Right lung (tissue), 10 donors: ENCODE measurements at places on chromosomes 16 and 17. TPM values are rescaled to one million over a fixed set of nuclear protein-coding genes. Genes with fewer than 3 reads are reported as not detected.

DNA sequence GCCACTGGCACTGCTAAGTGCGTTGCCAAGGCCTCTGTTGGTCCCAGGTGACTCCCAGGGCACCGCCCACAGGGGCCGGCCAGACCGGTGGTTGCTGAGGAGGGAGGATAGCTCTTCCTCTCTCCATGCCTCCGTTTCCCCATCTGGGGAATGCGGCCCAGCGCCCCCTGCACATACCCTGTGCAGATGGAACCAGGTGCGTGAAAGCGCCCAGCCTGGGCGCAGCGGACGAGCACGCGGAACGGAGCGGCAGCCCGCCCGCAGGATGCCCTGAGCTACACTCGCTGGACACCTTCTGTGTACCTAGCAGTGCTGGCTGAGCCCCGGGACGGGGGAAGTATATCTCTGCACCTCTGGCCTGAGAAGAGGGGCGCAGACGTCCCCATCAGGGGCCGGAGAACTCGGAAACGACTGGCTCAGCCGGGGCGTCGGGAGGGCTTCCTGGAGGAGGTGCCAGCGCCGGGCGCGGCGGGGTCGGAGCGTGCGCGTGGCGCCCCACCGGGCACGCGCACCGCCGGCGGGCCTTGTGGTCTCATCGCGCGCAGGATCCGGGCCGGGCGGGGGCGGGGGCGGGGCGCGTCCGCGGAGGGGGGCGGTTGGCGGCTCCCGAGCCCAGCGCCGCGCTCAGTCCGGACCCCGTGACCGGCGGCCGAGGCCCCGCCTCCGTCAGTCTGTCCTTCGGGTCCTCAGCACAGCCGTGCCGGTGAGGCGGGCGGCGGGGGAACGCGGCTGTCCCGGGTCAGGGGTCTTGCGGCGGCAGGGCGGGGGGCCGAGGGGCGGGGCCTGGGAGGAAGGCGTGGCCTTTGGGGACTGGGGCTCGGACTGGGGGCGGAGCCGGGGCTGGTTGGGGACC is at the start of the genes CCDC78 and HAGHL:
Gene CCDC78 (minus strand): TSS at position 6 of the 853 bp plus-strand sequence. CDS start 76 bp downstream, outside the sequence.
Gene HAGHL (plus strand): TSS at position 669 of the 853 bp plus-strand sequence. CDS start 404 bp downstream, outside the sequence.
- no peak for DNase-seq

Gene ADAMTS18
- polyA plus RNA-seq: 3.4 TPM

GRCh38 chr16:8971416-8971815 is 7.7 kb upstream of the USP7 start:
- DNase-seq: no peak

DNA sequence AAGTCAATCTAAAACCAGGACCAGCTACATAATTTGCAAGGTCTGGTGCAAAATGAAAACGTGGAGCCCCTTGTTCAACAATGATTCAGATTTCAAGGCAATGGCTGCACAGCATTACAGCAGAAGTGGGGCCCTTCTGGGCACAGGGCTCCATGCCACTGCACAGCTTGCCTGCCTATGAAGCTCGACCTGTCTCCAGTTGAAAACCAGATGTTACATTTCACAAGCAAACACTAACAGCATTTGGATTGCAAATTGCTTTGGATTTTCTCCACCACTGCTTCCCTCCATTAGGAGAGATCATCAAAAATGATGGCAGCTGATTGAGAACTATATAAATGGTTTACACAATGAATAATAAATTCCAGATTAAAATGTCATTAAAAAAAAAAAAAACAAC is 551.4 kb upstream of the ZFHX3 start:
- DNase-seq: peak; percentile 61

DNA sequence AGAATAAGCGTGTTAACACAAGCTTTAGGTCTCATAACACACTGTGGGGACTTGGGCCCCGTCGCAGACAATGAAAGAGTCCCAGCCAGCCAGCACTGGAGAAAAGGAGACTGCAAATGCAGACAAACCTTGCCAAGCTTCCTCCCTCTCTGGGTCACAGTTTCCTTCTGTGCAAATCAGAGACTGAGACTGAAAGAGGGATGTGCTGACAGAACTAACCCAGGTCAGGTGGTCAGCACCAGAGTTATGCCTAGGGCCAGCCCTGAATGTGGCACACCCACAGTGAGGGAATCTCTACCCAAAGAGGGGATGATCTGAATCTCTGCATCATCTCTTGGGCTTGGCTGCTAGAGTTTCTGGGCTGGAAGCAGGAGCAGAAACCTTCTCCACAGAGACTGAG is 282.3 kb upstream of the CCL2 start:
- no peak for DNase-seq

DNA sequence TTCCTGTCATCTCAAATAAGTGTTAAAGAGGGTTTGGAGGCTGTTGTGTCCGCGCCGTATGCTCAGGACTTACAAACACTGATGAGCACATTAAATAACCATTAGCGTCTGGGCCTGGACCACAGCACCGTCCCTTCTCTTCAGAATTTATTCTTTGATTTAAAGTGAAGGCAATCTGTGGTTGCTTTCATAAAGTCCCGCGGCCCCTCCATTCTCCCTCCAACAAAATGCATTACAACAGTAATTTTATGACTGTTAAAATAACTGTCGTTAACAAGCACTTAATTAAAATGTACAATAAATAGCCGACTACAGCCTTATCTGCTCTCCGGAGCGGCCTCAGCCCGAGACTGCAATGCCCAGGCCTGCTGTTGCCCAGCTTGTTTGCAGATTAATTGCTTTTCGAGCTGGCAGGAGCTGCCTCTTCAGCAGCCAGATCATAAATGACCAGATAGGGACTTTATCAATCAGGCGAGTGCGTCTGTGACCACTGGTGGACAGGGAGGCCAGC is 30.6 kb upstream of the IRX3 start:
- DNase-seq: peak; percentile 82

Gene ZG16
- 0.09 TPM for polyA plus RNA-seq

DNA sequence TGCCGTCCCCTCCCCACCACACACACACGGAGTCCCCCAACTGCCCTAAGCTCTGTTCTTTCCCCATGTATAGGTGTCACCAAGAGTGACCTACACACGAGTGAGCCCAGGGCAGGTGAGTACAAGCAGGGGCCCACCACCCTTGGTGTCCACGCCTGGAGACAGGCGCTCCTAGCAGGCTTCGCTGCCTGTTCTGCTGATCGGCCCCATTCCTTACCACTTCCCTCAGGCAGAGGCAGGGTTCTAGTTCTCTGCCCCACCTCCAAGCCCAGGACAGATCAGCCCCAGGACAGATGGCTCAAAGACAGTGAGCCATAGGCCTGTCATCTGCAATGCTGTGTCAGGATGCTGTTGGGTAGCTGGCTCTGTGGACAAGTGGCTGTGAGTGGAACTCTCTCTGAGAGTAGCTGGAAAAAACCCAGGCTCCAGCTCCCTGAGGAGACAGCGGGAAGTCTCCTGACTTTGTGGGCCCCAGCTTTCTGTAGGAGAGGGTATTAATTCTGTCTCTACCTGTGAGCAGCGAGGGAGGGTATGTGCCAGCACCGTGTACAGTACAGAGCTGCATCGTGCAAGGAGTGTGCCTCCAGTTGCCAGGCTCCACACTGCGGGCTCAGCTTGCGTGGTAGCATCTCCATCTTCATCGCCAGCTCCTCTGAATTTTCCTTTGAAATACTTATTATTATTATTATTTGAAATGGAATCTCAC is 897 bp downstream of the TP53I13 start:
- no peak for DNase-seq

GRCh38 chr17:81996232-81996756 is 18.9 kb downstream of the ASPSCR1 start:
- DNase-seq: no peak

- peak; percentile 79 for DNase-seq
These were observed 8.9 kb downstream of the UBTF start for GRCh38 chr17:44210342-44211192.

Gene TP53TG3C
- not detected for polyA plus RNA-seq

GRCh38 chr17:4199818-4200402 is 56.9 kb downstream of the CYB5D2 start:
- DNase-seq: no peak

Gene IGF2BP1
- polyA plus RNA-seq: 28.9 TPM

Gene TPSD1
- polyA plus RNA-seq: 0.15 TPM

DNA sequence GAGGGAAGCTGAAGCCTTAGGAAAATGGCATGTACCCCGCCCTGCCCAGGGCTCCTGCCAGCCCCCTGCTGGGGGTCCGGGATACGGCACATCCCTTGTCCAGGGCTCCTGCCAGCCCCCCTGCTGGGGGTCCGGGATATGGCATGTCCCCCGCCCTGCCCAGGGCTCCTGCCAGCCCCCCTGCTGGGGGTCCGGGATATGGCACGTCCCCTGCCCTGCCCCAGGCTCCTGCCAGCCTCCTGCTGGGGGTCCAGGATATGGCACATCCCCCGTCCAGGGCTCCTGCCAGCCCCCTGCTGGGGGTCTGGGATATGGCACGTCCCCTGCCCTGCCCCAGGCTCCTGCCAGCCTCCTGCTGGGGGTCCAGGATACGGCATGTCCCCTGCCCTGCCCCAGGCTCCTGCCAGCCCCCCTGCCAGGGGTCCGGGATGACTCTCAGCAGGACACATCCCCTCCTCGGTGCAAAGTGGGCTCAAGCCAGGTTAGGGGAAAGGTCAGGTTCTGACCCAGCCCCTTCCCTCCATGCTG is 43.2 kb downstream of the RPH3AL start:
- no peak for DNase-seq

Gene TM4SF5
- polyA plus RNA-seq: not detected

DNA sequence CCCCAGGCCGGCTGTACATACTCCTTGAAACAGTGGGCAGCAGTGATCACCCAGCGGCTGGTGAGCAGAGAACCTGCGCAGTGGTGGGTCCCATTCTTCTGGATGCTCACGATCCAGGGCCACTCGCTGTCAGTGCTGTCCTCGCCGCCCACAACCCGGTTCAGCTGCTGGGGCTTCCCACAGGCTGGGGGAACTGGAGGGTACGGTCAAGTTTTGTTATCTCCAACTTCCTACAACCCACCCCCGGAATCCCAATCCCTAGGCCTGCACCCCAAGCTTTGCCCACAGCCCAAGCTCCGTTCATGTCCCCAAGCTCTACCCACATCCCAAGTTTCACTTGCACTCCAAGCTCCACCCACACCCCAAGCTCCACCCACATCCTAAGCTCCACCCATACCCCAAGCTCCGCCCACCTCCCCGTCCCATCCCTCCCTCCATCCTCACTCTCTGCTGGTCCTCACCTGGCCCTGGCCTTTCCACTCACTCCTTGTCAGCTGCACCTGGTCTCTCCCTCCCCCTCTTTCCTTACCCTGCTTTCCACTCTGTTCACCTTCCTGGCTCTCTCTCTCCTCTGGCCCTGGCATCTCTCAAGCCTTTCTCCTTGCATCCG is 1.8 kb downstream of the PRSS22 start:
- DNase-seq: no peak

Gene MYOCD
- 17.1 TPM for polyA plus RNA-seq
